ENCODE measurements at places on chromosomes 3 and 15.

GRCh38 chr3:17320266-17320665 is 422.2 kb downstream of the TBC1D5 start:
- DNase-seq = no peak

DNA sequence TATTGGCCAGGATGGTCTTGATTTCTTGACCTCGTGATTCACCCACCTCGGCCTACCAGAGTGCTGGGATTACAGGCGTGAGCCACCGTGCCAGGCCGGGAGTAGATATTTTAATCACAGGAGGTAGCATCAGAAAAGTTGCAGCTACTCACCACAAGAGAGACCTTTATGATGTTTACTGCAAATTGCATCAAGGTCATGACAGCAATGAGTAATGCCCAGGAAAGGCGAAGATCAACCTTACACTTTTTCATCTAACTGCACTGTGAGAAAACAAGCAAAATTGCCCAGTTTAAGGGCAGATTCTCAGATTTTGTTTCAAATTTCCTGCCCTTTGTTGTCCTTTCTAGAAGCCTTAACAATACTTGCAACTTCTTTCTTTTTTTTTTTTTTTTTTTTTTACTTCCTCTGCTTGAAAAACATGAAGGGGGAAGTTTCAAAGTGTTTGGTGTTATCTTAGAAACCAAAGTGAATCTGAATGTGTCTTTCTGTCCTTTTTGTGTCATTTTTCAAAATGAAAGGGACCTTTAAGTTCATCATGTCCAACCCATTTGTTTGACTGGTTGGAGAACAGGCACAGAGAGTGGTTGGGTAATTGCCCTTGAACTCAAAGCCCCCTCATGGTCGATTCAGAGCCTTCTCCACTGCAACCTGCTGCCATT is 25.0 kb downstream of the TGFBR2 start:
- no peak for DNase-seq

DNA sequence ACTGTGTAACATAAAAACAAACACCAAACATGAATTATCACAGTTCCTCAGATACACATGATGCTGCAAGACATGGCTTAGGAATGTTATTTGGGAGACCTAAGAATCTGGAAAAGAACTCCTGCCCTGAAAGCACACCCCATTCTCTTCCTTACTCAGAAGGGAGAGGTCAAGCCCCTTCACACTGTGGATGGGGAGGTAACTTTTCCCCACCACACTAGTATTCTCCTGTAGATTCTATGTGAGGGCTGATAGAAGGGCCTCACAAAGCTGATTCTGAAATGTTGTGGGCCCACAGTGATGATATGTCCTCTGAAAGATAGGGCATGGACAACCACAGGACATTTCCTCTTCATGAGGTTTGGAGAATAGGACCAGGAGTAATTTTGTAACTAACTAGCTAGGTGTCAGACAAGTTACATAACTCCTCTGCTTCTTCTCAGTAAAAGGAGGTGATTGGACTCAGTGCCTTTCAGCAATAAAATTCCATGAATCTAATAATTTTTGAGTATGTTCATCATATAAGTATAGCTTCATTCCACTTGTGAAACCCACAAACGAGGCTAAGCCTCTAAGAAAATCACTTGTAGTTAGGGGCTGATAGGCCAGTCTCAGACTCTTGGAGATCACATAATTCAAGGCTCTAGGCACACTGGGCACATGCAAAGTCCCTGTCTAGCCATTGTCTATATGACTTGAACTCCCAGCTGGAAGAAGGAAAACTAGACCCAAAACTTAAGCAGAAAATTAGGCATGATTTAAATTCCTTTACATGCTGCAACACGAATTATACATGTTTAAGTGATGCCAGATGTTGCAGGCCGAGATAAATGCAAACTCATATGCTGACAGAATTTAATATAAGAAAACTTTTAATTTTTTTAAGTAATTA is 7.5 kb downstream of the PTX3 start:
- no peak for DNase-seq

DNA sequence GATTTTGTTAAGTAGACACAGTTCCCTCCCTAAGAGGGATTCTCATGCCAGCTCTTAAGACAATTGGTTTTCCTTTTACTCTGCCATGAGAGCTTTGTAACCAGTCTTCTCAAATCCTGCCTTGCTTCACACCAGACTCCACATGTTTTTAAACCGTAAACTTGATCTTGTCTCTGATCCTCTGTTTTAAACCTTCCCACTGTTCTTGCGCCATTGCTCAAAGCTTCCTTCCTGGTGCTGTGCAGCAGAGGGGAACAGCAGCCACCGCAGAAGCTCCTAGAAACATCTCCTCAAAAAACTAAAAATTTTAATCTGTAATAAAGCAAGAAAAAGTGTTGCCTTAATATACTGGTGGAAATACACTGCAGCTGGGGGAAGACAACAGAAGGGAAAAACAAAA is 154.5 kb upstream of the SATB1 start:
- DNase-seq = no peak

- DNase-seq = no peak
These were observed 36.8 kb downstream of the TRANK1 start for GRCh38 chr3:36907911-36908646.

DNA sequence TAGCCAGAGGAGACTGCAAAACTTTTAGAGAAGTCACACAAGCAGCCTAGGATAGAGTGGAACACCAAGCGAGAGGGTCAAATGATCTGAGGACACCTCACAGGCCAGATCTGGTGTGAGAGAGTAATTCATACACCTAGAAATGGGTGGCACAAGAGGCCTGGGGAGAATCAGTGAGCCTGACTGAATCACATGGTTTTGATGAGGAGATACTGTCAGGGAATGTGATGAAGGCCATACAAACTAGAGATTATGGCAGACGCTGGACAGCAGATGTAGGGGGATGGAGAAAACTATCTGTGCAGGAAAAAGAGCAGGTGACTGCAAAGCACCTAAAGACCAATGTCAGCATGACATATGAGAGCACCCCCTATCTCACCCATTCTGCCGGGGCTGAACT is 105.0 kb upstream of the TTC14 start:
- no peak for DNase-seq

- DNase-seq = no peak
These were observed 16.4 kb downstream of the IL12A start for GRCh38 chr3:160005004-160005403.

DNA sequence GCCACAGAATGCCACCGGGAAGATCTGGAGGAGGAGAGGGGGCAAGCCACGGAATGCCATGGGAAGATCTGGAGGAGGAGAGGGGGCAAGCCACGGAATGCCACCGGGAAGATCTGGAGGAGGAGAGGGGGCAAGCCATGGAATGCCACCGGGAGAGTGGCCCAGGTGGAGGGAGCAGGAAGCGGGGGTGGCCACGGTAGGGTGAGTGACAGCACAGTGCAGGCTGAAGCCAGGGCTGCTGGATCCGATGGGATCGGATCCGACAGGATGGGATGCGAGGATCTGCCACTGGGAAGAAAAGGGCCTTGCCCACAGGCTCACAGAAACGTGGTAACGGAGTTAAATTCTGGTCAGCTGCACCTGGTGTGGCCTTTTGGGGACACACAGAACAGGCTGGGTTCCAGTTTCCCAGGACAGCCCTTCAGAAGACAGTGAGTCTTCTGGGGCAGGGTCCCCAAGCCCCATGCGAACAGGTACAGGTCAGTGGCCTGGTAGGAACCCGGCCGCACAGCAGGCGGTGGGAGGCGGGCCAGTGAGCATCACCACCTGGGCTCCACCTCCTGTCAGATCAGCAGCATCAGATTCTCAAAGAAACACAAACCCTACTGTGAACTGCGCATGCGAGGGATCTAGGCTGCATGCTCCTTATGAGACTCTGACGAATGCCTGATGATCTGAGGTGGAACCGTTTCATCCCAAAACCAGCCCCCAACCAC is 58.8 kb downstream of the XXYLT1 start:
- no peak for DNase-seq

GRCh38 chr3:125125821-125126245 is 70.0 kb upstream of the HEG1 start:
- DNase-seq = no peak

- DNase-seq = no peak
These were observed 43.1 kb downstream of the LRCH3 start for GRCh38 chr3:197833930-197834715.

DNA sequence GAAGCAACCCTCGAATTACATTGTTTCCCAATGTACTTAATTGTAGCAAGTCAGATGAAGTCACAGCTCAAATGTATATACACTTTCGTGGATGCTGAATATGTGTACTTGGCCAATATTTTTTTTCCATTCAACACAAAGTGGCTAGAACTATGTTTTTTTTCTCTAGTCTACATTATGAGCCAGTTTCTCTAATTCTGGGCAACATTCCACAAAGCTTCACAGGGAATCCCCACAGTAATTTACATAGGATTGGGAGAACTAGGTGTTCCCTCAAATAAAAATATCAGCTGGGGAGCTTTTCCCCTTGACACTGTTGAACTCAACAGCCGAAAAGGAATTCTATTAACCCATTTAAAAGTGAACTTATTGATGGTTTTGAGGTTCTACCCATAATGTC is 493.1 kb downstream of the MECOM start:
- no peak for DNase-seq

GRCh38 chr3:5731100-5731499 is 543.6 kb downstream of the EDEM1 start:
- DNase-seq = no peak

DNA sequence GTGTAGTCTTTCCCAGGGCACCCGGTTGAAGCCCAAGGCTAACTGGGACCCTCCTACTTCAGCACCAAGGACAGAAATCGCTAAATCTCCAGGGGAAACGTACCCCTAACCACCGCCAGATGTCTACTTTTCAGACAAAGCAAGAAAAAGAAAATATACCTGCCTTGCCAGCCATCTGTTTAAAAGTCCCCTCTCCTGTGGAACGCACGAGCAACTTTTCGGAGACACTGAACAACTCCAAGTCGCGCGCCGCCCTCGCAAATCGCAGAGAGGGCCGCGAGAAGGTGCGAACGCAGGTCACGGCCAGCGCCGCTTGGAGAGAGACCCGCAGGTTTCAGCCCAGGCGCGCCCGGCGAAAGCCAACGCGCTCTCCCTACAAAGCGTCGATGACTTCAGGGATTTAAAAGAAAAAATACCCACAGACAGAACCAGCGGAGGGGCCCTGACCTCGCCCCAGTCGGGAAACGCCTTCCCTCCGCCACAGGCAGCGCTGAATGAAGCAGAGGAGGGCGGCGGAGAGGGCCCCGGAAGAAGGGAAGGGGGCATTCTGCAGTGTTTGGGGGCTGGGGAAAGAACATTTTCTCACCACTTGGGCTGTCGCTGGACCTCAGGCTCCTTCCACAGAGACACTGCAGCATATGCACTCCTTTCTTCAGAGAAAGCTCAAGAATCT is 213.1 kb downstream of the FGF12 start:
- peak; percentile 22 for DNase-seq

DNA sequence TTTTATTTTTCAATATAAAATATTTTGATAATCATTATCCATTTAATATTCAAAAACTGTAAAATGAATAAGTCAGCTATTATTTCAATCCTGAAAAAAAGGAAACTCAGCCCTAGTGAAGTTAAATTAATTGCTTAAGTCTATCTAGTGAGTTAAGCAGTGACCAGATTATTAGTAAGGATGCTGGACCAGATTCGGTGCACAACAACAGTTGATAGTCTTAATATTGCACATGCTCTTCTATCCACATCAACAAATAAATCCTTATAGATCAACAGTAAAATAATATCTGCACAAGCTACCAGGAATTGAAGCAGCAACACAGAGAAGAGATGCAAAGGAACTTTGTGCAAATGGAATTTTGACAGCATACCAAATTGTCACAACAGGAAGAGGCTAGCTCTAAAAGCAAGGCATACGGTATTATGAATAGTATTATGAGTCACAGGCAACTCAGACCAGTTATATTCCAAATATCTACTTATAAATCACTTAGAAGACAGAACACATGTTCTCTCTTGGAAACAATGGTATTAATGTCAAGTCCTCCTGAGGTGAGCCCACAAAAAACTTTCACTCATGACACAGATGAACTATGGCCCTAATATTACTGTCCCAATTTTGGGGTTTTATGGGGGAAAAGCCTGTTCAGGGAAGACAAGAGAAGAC is 24.9 kb downstream of the VPS13C start:
- DNase-seq = no peak

DNA sequence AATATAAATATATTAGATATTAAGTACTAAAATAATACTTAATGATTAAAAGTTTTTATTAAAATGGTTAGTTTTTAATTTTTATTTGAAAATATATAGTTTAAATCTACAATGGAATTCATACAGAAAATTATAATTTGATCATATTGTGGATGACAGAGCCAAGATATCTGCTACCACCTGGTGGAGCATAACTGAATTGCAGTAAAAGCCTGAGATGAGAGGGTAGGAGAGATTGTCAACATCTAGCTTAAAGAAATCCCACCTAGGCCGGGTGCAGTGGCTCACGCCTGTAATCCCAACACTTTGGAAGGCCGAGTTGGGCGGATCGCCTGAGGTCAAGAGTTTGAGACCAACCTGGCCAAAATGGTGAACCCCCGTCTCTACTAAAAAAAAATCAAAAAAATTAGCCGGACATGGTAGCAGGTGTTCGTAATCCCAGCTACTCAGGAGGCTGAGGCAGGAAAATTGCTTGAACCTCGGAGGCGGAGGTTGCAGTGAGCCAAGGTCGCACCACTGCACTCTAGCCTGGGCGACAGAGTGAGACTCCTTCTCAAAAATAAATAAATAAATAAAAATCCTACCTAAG is 25.1 kb upstream of the CSTA start:
- DNase-seq = no peak

DNA sequence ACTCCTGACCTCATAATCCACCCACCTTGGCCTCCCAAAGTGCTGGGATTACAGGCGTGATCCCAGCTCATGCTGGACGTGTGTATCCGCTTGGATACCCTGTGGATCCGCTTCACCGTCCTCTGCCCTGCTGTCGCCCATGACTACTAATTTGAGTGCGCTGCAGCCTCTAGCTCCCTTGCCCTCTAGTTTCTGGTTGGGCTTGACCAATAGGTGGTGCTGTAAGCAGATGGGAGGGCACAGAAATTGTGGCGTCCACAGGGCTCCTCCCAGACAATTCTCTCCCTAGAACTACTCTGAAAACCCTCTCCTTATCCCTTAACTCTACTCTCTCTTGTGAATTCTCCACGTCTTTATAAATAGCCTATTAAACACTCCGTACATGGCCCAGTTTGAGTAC is 36.2 kb downstream of the ZPLD1 start:
- no peak for DNase-seq

- no peak for DNase-seq
These were observed 172.5 kb downstream of the NSMCE3 start for GRCh38 chr15:29097168-29097567.

- peak; percentile 80 for DNase-seq
These were observed 167.2 kb downstream of the MAGI1 start for GRCh38 chr3:65871305-65872141.

DNA sequence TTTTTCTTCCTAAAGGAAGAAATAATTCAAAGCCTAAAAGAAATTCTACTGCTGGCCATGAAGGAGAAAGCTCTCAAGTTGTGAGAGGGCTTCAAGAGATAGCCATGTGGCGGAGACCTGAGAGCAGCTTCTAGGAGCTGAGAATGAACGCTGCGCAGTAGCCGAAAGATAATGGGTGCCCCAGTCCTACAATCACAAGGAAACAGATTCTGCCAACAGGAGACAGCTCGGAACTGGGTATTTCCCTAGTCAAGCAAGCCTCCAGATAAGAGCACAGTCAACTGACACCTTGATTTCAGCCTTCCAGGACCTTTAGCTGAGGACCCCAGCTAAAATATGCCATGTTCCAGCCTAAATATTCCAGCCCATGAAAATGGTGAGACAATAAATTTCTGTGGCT is 824.1 kb downstream of the FHIT start:
- DNase-seq = no peak

GRCh38 chr3:75192146-75192616 is 471.9 kb upstream of the FRG2C start:
- peak; percentile 49 for DNase-seq

GRCh38 chr3:175070946-175071345 is 211.8 kb downstream of the NAALADL2 start:
- DNase-seq = no peak
